ENCODE measurements at places on chromosomes 2 and 18.

DNA sequence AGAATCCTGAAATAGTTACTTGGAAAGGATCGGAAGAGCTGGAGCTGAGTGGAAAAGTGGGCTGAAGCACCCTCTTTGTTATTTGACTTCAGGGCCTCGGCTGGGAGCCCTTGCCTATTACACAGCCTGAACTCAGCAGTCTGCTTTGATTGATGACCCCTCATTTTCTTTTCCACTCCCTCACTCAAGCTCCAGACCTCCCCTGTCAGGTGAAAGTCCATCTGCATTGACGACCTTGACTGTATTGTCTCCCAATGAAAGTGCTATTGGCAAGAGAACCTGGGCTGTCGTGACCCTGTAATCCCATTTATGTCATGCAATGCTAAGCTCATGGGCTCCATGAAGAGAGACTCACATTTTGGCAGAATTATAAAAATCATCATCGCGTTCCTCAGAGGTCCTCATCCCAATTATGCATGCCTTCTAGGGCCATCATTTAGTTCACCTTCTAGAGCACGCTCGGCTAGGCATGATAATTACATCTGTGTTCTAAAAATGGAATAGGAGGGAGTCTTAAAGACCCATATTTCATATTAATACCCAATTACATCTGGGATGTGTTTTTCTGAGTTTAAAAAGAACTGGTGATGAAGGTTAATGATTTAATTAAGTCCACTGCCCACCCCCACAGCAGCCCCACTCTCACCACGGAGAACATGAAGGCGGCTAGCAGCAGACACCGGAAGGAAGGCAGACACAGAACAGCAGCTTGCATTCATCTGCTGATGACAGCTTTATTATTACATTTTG, 472.5 kb downstream of the PID1 start:
- DNase-seq: no peak

GRCh38 chr2:223097888-223098383, 45.9 kb downstream of the KCNE4 start:
- DNase-seq: no peak

DNA sequence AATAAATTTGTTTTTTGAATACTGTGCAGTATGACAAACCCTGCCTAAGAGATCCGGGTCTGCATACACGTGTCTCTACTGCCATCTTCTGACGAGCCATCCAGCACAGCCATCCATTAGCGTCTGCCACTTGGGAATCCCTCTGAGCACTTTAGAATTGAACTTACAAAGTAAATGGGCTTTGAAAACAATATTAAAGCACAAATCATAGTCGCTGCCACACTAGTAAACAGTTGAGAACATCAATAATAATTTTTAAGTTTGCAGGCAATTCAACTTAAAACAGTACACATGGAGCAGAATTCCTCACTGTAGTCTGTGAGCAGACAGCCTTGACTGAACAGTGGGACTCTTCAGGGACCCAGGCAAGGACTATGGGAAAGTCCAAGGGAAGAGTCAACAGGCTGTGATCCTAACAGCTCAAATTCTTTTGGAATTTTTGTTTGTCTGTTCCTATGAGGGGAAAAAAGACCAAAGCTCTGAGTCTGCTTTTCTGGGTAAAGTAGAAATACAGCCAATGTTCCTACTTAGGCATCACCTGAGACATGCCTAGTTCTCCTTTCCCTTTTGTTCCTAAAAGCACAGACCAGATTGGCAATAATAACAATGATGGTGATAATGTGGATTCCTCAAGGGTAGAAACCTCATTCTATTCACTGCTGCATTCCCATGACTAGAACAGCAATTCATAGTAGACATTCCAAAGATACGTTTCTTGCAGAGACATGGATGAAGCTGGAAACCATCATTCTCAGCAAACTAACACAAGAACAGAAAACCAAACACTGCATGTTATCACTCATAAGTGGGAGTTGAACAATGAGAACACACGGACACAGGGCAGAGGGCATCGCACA, 92.9 kb downstream of the MREG start:
- DNase-seq: no peak

DNA sequence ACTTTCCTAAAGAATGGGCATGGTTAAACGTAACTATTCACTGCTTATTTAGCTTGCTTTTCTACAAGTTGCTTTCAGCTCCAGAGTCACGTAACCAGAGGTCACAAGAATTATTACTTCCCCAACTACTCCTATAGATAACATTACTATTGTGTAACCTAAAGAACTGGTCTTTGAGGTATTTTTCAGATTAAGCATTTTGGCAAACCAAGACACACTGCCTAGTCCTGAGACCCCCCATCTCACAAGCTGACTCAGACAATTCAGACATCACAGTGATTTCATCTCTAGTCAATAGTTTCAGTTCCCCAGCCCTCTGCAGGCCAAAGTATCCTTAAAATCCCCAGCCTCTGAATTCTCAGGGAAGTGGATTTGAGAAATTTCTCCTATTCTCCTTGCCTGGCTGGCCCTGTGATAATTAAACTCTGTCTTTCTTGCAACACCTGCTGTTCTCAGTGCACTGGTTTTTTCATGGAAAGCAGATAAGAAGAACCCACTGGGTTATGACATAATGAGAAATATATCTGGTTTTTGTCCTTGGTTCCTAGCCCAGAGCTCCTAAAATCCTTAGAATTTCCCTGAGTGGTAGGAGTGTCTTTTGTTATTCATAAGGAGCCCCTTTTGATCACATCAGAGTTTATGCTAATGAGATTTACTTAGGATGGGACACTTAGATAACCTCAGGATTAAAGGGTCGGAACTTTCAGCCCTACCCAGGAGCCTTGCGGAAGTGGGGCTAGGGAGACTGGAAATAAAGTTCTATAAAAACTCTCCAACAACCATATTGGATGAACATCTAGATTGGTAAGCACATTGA, 1310.8 kb upstream of the CHAC2 start:
- DNase-seq: no peak

DNA sequence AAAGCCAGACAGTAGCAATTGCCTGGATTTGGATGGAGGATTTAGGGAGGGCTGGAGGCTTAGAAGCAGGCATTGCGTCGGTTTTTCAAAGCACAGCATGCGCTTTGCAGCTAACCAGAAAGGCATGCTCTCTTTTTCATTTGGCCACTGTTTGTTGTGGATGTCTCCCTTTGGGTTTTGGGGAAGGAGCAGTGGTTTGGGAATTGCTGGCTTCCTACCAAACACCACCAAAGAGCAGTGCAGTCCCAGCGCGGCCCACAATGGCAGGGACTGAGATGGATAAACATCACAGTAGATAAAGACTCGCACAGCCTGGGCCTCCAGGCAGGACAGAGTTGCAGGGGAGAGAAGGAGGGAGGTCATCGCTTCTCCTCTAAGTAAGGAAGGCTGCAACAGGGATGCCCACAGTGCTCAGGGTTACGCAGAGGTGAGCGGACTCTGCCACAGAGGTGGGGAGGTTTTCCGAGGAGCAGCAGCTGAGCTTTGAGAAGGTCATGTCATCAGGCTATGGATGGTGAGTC, 148.5 kb downstream of the MYT1L start:
- DNase-seq: no peak

- DNase-seq: no peak
Observed at GRCh38 chr18:55323051-55323994, 264.7 kb downstream of the TCF4 start.

GRCh38 chr2:8448824-8449556, 232.9 kb upstream of the ID2 start:
- no peak for DNase-seq

- DNase-seq: no peak
Observed at GRCh38 chr2:109069331-109070194, 59.4 kb upstream of the SH3RF3 start.

DNA sequence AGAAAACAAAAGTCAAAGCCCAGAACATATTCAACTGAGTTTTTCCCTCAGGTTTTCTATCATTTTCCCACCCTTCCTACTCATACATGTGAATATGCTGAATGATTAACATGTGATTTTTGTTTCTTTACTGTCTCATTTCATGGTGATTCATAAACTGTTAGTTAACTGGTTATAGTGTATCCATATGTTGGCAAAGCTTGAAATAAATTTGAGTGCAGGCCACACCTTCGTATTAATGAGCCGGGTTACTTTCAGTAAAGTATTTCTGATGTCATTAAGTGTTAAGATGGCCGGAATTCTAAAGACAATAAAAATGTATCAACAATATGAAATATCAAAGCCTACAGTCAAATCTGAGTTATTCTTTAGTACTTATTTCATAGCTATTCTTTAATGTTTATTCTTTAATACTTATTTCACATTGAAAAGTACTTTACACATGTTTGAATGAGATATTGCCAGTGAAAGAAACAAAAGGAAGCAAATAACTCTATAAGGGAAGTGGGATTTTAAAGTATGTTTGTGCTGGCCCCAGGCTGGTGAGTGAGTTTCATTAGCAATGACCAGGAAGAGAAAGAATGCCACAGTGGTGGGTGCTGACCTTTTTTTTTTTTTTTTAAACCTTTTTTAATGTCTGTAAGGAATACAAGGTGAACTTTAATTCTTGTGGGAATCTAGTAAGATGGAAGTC, 178.6 kb downstream of the NEDD4L start:
- DNase-seq: no peak

GRCh38 chr18:40935423-40935822, 1019.6 kb upstream of the PIK3C3 start:
- DNase-seq: no peak

DNA sequence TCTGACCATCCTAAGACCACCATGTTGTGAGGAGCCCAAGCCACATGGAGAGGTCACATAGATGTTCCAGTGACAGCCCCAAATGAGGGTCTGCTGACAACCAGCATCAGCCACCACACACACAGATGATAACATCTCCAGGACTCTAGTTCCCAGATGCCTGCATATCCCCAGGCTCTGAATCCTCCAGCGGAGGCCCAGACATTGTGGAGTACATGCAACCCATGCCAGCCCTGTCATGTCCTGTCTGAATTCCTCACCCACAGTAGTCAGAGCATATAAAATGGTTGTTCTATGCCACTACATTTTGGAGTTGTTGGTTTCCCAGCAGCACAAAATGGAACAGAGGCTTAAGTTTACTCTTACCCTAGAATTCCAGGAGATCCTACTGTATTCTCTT, 122.0 kb upstream of the SLC35G4 start:
- DNase-seq: no peak

- DNase-seq: no peak
Observed at GRCh38 chr18:23226930-23227725, 91.8 kb downstream of the CABLES1 start.

- no peak for DNase-seq
Observed at GRCh38 chr2:23545396-23545795, 160.4 kb downstream of the KLHL29 start.

DNA sequence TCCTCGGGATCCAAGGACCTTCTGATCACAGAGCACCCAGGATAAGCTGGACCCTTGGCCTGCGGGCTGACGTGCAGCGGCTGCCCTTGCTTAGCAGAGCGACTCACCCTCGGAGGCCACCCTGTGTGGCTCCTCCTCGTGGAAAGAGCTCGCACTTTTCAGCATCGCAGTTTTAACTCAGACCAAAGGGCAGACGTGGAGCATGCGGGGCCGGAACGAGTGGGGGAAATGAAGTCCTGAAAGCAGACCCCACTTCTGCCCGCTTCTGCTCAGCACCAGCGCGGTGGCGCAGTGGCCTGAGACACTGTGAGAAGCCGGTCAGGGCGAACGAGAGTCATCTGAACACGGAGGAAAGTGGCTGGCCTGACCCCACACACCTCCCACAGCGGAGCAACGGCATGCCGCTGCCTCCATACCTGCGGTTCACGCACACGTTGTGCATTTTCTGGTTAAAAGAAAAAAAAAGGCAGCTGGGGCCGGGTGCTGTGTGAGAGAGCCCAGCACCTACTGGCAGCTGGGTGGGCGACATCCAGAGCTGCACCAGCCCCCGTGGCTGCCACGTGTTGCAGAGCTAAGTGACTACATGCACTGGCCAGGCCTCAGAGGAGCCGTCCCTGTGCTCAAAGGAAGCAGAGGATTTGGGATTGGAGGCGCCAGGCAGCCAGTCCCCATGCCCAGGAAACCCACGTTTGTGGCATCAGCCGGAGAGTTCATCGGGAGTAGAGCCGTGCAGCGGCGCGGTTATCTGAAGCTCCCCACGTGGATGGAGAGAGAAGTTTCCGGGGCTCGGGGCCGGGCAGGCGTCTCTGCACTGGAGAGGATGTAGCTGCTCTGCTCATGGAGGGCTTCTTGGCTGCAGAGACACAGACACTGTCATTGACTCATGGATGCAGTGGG, 89.7 kb downstream of the USP40 start:
- no peak for DNase-seq

DNA sequence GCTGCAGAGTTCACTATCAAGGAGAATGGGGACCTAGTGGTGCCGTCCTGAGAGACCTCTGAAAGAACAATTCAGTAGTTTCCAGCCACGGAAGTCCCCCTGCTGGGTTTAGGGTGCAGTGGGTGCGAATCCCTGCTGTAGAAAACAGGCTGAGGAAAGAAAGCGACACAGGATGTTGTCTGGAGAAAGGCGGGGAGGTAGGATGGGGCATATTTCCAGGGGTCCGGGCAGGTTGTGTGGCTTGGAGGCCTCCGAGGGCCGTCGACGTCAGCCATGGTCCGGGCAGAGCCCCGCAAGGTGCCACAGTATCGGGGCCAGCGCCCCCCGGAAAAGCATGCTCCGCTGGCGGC, 807 bp upstream of the CREB1 start:
- DNase-seq: peak; percentile 10

GRCh38 chr18:58239879-58240278, 195.9 kb downstream of the NEDD4L start:
- no peak for DNase-seq

- no peak for DNase-seq
Observed at GRCh38 chr2:7419186-7419585, 502.0 kb downstream of the RNF144A start.

- DNase-seq: no peak
Observed at GRCh38 chr18:8261651-8262091, 347.6 kb upstream of the RAB12 start.

- DNase-seq: no peak
Observed at GRCh38 chr18:37361335-37362157, 204.1 kb downstream of the CELF4 start.

GRCh38 chr2:8882094-8882493, 44.7 kb upstream of the KIDINS220 start:
- no peak for DNase-seq

- DNase-seq: no peak
Observed at GRCh38 chr2:54975175-54975574, 75.1 kb downstream of the RTN4 start.

DNA sequence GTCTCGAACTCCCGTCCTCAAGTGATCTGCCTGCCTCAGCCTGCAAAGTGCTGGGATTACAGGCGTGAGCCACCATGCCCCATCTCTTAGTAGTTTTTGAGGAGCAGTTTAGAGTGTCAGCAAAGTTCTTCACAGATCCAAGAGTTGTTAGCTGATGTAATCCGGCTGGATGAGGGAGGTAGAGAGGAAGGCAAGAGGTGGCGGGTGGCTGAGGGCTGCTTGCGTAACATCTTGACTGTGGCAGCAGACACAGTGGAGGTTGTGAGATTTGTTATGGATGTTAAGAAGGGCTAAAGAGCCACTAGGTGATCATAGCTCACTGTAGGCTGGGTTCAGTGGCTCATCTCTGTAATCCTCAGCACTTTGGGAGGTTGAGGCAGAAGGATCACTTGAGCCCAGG, 19.5 kb upstream of the FAM136A start:
- DNase-seq: no peak

DNA sequence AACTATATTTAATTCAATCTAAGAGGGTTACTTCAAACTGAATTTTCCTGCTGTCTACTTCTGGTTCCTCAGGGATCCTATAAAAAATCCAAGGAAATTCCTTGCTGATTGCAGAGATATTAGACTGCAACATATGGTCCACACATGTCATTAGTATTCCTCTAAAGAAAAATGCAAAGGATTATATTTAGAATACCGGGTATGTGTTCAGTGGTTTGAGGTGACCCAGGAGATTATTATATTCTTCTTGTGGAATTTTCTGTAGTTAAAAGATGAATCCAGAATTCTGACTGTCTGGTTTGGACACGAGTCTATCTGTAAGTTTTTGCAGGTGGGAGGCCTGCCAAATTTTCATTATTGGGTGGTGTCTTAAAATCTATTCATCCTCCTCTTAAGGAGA, 18.2 kb downstream of the HOXD1 start:
- no peak for DNase-seq
